PC-3 (cell line): ENCODE measurements at places on chromosomes 16 and 17.

DNA sequence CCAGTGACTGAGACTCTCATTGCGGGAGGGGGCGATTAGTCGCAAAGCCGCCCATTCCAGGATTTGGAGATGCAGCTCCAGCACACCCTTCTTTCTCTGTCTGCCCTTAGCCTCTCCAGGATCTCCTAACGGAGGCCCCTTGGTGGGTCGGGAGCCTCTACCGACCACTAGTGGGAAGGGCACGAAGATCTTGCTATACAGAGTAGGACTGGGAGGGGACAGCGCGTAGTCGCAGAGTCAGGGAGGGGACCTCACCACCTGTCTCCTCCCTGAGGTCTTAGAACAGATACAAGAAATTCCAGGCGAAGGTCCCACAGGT is 588 bp upstream of the SMTNL2 start:
- no peak for DNase-seq

- no peak for DNase-seq
Measured at GRCh38 chr16:9849697-9850245, 332.5 kb downstream of the GRIN2A start.

- DNase-seq, result no peak
Measured at GRCh38 chr17:32227910-32228309, 37.7 kb upstream of the RHBDL3 start.

- DNase-seq, result no peak
Measured at GRCh38 chr17:83155128-83156121, 76.0 kb downstream of the METRNL start.

DNA sequence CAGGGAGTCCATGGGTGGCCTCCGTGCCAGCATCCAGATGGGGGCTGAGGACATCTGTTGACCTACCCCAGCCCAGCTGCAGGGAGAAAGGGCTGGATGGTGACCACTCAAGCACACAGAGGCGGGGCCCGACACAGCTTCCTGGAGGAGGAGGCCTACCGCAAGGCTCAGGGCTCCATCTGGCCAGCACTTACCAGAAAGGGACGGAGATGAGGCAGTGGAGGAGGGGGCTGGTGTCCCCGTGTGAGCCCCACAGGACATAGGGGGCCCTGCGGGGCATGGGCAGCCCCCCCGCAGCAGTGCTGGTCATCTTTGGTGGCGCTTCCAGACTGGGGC is 147.5 kb upstream of the CIBAR2 start:
- DNase-seq, result no peak

DNA sequence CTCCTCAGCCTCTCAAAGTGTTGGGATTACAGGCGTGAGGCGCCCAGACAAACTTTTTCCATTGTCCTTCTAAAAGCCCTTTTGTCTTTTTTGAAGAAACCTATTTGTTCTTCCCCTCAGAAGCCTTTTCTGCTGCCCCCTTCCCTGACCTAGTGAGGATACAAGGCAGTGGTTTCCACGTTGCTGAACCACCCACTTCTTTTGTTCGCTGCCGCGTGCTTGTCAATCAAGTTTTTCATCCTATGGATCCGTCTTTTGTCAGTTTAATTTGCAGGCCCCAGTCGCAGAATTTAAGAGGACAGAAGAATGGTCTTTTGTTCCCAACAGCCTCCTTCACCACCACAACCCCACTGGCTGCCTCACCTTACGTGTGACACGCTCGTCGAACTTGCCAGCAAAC is 20.2 kb upstream of the GNG13 start:
- no peak for DNase-seq

- no peak for DNase-seq
Measured at GRCh38 chr16:80051040-80051439, 450.5 kb upstream of the MAF start.

DNA sequence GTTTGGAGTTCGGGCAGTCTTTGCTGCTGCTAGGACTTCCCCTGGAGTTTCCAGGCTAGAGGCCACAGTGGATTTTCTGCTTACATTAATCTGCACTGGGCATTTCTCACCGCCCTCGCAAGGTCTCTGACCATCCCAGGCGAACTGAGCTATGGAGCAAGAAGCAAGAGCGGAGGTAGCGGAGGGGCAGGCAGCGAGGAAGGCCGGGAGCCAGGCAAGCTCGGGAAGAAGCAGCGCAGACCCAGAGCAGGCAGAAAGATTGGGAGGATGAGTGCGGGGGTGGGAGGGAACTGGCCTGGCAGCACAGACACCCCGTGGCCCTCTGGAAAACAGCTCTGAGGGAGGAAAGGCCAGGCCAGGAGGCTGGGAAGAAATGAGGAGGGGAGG is 3.8 kb downstream of the COTL1 start:
- no peak for DNase-seq

GRCh38 chr17:80811181-80812105 is 180.2 kb upstream of the CHMP6 start:
- no peak for DNase-seq

- peak; percentile 84 for DNase-seq
Measured at GRCh38 chr17:40854175-40854814, 12.7 kb downstream of the KRT12 start.

- peak; percentile 30 for DNase-seq
Measured at GRCh38 chr17:1783834-1784611, 22.2 kb downstream of the SERPINF1 start.

GRCh38 chr16:49469930-49470451 is 96.4 kb downstream of the C16orf78 start:
- DNase-seq, result no peak

- no peak for DNase-seq
Measured at GRCh38 chr17:68221786-68222185, 26.1 kb upstream of the AMZ2 start.

DNA sequence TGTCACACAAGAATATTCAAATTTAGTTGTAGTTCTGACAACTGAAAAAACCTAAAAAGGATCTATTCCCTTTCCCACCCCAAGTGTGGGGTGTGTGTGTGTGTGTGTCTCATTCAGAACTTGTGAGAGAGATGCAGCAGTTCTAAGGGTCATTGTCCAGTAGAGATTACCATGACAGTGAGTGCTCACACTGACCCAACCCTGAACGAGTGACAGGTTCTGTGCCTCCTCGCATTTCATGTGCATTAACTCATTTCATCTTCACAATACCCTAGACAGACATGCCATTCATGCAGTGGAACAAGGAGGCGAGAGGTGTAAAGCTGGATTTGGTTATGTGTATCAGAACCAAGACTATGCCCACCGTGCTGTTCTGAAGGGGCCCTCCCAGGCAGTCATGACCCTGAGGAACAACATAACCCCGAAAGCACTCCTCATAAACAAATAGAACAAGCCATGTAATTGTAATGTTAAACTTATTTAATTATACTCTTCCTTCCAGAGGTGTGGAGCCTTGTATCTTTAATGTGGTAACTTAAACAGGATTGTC is 102.1 kb downstream of the CLEC16A start:
- DNase-seq, result no peak

DNA sequence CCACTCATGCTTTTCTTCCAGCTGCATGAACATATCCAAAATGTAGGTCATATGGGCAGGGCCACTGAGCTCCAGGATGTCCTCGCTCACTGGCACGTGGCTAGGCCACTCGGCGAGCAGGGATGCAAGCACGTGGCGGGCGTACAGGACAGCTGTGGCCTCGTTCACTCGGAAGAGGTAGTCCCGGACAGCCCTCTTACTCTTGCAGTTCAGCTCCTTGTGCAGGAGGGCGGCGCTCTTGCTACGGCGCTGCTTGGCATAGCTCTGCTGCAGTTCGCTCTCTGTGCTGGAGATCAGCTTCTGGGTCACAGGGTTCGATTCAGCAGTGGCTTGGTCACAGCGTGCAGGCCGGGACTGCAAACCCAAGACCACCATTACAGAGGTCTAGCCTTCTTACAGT is 53.1 kb upstream of the ATP2A3 start:
- no peak for DNase-seq

DNA sequence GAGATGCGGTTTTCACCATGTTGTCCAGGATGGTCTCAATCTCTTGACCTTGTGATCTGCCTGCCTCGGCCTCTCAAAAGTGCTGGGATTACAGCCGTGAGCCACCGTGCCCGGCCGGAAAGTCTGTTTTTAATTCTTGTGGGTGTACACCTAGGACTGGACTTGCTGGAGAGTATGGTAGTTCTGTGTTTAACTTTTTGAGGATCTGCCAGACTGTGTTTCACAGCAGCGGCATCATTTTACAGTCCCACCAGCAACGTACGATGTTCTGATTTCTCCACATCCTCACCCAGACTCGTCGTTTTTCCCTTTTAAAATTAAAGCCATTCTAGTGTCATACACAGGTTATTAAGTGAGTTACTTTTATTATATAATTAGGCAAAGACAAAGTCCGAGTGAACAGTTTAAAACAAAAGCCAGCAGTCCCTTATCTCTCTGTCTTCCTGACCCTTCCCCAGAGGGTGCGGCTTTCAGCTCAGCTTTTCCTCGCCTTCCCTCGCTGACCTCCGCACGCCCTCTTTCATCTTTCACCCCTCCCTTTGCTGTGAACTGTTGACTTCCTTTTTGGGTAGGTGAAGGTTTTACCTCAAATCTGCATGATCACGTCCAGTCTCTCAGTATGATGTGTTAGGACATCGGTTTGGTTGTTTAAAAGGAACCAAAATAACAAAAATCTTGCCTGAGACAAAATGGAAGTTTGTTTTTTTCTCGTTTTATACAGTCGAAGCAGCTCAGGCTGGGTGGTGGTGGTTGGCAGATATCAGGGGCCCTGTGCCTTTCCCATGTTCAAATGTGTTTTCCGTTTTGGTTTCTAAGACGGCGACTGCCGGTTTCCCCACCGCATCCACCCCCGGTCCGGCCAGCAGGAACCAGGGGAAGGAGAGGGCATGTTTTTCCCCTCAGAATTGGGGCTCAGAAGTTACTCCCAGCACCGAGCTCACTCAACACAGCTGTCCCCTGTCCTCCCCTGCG is 18.0 kb downstream of the FAM234A start:
- DNase-seq, result no peak

DNA sequence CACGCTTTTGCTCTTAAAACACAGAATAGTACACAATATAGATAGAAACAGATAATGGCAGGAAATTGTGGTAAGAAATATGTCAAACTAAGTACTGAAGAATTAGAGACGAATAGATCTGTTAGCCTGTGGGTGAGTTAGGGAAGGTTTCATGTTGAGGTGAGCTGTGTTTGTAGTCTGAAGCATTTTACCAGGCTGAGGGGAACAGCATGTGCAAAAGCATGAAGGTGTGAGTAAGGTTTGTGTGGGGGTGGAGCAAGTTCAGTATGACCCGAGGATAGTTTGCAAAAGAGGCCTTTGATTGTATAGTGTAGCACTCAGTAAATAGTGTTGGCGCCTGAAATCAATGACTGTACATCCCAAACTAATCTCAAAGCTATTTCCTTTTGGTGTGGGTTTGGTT is 13.8 kb downstream of the IGSF6 start:
- DNase-seq, result peak; percentile 82

DNA sequence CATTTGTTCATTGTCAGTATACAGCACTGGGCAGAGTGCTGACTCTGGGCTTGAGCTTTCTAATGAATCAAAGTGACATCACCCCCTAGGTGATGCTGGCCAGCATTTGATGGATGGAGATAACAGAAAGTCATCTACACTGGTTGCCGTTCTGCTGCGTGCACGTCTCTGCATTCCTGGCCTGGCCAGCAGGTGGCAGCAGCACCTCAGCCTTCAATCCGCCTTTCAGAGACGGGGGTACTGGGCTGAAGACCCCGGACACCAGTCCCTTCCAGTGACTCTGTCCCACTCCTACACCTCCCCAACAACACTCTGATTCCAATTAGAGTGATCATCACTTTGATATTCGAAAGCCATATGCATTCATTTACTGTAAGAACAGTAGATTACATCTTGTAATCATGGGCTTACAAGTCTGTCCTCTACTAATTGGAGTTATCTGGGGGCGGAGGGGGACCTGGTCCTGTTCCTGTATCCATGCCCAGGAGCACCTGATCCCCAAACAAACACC is 6.0 kb downstream of the CPSF4L start:
- peak; percentile 78 for DNase-seq

DNA sequence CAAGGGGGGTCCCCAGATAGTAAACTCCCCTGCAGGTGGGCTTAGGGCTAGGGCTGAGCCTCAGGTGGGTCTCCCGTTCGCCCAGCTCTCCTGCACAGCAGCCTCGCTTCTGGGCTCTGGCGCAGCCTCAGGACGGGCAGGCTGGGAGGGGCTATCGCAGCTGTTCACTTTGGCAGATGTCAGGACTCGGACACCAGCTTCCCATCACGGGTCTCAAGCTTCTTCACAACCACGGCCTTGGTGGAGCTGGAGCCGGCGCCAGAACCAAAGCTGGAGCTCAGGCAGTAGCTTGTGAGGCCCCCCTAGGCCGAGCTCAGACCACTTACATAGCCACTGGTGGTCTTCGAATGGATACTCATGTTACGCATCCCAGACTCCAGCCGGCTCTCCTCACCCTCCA is 26.0 kb downstream of the CLEC3A start:
- DNase-seq, result no peak

GRCh38 chr17:73890831-73891405 is 246.7 kb upstream of the SDK2 start:
- DNase-seq, result no peak

DNA sequence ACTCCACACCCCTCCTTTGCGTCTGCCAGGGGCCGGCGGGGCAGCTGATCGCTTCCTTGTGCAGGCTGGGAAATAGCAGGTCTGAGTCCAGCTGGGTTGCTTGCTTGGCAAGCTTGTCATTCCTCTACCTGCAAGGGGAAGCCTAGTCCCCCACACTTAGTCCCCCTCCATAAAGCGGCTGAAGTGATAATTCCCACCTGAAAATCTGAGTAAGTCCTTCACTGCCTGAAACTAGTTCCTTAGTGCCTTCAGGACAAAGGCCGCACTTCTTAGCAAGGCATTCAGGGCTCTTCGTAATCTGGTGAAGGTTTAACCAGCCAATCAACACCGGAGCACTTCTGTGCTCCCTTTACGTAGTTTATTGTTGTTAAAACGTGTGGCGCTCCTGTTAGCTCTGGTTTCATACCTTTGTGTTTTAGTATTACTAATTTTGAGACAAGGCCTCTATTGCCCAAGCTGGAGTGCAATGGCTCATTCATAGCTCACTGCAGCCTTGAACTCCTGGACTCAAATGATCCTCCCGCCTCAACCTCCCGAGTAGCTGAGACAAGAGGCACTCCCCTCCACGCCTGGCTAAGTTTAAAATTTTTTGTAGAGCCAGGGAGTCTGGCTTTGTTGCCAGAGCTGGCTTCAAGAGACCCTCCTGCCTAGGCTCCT is 817 bp downstream of the PSKH1 start:
- no peak for DNase-seq

DNA sequence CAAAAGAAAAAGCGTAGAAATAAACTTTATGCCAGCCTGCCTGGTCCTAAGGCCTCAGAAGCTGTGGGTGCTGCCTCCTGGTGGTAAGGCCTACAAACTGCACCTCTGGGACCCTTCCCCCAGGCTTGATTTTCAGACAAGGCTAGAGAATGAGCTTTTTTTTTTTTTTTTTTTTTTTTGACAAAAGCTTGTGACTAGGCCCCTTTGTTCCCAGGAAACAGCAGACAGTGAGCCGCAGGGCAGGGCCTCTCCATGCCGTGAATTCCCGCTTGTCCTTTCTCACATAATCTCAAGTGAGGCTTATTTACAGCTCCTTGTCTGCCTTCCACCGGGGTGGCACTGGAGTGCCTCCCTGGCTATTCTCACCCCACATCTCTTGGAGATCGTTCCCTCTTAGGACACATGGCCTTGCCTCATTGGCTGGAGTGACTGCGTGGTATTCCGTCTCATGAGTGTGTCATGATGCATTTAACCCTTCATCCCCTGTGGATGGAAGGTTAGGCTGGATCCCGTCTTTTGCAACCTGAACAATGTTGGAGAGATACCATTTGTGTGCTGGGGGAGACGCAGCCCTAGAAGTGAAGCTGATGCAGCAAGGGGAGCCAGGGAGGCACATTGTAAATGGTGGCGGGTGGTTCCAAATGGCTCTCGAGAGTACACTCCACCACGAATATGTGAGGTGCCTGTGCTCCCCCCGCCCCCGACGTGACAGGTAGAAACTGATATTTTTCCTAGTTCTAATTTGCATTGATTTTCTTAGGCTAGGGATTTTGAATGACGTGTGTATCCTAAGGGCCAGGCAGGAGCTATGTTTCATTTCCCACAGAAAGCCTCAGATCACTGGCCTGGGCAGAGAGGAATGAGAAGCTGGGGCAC is 49.6 kb downstream of the USP22 start:
- DNase-seq, result peak; percentile 89
